ENCODE measurements at places on chromosomes 4 and X.

- DNase-seq, result no peak
These were observed 13.4 kb downstream of the DHRSX start for GRCh38 chrX:2487366-2487765.

DNA sequence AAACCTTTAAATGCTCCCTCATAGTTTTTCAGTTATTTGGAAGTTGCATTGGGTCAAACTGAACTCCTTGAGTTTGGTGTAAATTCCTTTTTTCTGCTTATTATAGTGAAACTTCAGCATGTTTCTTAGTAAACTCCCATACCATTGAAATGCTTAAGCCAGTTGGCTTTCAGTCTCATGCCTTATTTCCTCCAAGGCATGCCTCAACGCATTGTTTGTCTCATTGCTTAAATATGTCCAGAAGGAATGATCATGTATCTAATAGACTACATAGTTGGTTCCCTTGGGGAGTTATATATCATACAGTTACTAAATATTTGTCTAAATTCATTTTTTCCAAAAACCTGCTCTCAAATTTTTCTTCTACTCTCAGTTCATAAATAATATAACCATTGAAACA, 114.0 kb downstream of the STOX2 start:
- DNase-seq, result no peak

- no peak for DNase-seq
These were observed 116.6 kb upstream of the FAT1 start for GRCh38 chr4:186840222-186840701.

DNA sequence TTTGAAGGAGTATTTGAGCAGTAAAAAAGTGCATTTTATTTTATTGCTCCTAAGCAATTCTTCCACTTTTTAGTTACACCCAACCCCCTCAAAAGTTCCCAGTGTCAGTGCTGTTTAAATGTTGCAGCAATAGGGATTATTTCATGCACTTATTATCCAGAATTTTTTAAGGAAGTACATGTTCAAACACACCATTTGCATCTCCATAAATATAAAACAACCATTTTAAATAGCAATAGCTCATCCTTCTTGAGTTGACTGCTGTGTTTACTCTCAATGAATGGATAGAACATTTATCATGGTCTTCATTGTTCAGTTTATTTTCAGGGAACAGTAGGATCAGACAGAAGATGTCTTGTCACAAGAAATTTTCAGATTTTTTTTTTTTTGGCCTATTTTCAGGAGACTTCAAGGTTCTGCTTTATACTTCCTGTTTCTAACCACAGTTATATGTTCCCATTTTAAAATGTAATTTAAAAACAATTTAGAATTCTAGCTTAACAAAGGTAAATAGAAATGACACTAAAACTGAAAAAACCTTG, 171.9 kb downstream of the TMA16 start:
- DNase-seq, result no peak

DNA sequence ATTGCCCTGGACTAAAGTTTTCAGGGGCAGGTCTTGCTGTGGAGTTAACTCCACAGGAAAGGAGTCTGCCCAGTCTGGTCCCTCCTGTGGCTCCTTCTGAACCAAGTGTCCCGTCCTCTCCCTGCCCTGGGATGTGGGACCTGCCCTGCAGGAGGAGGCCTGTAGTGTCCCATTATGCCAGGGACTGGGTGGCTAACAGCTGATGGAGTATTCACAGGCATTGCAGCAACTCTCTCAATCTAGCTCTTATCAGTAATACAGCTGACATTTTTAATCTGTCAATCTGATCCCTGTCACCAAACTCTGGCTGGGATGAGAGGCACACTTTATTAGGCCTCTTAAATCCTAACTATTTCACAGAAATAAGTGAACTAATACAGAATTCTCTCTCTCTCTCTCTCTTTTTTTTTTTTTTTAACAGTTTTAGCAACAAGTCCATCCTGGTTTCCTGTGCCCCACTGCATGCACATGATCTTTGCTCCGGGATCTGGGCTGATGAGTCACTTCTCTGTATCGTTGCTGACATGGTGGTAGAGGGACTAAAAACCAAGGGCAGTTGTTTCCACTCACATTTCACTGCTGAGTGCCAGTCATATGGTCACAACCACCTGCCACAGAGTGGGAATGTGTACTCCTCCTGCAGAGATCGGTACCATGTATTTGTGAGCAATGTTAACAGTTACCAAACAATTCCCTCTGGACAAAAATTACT, 39.1 kb downstream of the HAND2 start:
- no peak for DNase-seq
